Activated CD4-positive, alpha-beta T cell treated with anti-CD3 and anti-CD28 coated beads for 36 hours (primary cell): ENCODE measurements at places on chromosomes 13 and 19. TPM values are rescaled to one million over a fixed set of nuclear protein-coding genes. Genes with fewer than 3 reads are reported as not detected.

GPR12 gene
- not detected for total RNA-seq

SHANK1 gene
- total RNA-seq, result not detected

EFNA2 gene
- total RNA-seq, result not detected

DNA sequence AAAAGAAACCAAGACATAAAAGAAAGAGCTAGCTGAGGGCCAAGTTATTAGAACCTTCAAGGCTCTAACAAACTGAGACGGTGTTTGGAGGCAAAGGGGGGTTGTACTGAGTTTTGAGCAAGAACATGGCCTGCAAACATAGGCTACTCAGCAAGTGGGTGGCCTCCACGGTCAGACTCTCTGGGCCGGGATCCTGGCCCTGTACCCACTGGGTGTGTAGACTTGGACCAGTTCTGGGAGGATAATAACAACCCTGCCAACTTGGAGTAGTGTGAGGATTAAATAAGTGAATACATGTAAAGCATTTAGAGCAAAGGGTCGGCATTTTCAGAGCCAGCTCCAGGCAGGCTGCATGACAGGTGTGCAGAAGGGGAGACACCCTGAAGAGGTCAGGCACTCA lies 56.1 kb upstream of the TNFRSF19 start:
- H3K36me3 ChIP-seq, result no peaks in the 10 kb centered on the region
- H3K4me3 ChIP-seq, result no peak overlapping the region
- H3K4me1 ChIP-seq, result no peaks in the 10 kb centered on the region
- no peak for DNase-seq

DNA sequence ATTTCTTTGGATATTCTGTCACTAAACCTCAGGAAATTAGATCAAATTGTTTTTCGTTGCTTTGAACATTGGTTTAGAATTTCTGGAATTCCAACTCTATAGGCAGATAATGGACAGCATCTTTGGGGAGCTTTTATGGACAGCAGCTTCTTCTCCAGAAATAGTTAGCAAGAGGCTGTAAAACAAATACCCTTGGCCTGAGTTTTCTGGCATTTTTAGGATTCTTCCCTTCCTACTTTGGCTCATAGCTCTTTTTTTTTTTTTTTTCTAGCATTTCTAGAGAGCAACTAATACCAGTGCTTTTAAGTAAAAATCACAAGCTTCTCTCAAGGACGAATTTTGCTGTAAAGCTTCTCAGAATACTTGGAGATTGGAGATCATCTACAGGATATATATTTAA lies 169.8 kb upstream of the SPRY2 start:
- H3K4me3 ChIP-seq, result no peak overlapping the region
- no peak for DNase-seq

LRRC25 gene
- not detected for total RNA-seq

DNA sequence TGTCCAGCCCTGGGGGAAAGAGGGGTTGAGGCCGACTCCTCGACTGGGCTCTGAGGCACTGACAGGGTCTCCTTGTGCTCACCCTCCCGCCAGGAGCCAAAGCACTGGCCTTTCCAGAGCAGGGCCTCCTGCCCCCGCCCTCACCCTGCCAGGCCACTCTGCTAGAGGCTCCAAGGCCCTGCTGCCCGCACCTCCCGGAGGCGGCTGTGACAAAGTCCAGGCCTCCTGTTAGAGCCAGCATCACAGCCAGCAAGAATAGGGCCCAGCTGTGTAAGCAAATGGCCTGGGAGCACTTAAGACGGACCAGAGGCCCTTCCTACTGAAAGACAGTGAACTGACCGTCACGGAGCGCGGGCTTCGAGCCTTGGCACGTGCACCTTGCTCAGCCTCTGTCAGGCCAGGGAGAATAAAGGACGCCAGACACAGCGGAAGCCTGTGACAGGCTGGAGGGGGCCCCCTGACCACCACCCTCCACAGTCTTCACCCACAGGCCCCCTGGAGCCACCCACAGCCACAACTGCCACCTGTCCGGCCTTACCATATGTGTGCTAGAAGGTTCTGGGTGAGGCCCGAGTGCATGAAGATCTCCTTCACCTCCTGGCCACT lies 50.9 kb downstream of the EPS15L1 start:
- H3K36me3 ChIP-seq, result peaks cover 21% of the 10 kb centered on the region
- H3K27ac ChIP-seq, result no peak overlapping the region
- no peak overlapping the region for H3K4me3 ChIP-seq
- peaks cover 4% of the 10 kb centered on the region for H3K4me1 ChIP-seq
